Stimulated activated CD8-positive, alpha-beta memory T cell treated with anti-CD3 and anti-CD28 coated beads, Interleukin-7, amount 100 ng/mL, for 1 hour (primary cell): ENCODE measurements at places on chromosomes 3 and 15.

GRCh38 chr3:18077128-18077840 is 334.9 kb upstream of the TBC1D5 start:
- DNase-seq, result no peak

- no peak for DNase-seq
These were observed 8.2 kb downstream of the TMOD2 start for GRCh38 chr15:51759557-51760070.

DNA sequence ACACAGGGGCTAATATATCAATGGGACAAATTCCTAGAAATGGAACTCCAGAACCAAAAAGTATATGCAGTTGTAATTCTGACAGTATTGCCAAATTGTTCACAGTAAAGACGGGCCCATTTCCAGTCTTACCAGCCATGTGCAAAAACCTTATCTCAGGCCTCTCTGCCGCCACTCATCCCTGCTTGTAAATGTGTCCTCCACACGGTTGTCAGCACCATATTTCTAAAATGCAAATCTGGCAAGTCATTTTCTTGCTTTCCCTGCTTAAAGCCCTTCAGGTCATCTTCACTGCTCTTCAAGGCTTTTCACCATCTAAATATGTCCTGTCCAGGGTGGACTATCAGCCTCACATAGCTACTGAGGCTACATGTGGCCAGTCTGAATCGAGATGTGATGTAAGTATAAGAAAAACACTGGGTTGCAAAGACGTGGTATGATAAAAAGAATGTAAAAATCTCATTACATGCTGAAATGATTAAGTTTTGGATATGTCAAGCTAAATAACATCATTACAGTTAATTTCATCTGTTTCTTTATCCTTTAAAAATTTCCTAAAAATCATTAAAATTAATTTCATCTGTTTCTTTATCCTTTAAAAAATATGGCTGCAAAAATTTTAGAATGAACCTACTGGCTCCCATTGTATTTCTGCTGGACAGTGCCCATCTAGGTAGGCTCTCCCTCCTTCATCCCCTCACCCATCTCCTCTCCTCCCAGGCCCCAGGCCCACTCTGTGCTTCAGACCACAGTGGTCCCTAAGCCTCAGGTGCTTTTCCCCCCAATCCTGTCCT is 980 bp downstream of the PARP9 start:
- DNase-seq, result no peak

GRCh38 chr15:78072080-78072892 is 5.2 kb downstream of the TBC1D2B start:
- DNase-seq, result no peak

DNA sequence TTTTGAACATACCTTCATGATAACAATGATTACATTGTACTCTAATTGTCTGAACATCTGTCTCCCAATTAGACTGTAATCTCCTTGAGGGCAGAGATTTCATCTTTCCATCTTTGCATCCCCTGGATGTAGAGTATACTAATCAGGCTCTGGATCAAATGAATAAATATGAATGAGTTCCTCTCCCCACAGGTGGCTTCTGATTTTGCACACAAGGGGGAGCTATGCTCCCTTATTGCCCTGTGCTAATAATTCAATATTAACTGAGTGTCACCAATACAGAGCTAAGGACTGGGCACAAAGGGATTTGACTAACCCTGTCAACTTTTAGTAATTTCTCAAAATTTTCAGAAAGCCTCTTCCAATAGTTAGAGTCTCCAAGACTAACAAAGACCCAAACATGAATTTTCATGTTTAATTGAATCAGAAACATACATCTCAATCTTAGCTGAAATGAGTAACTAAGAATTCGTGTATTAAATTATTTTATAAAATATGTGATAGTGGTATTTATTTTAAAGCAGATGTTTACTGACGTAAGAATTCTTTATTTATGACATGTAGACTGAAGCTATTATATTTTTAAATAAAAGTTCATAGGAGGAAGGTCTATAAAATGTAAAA is 3.0 kb downstream of the DUOXA1 start:
- DNase-seq, result no peak

GRCh38 chr3:184261854-184262763 is 756 bp upstream of the CAMK2N2 start:
- no peak for DNase-seq

- DNase-seq, result no peak
These were observed 32.8 kb downstream of the LRRK1 start for GRCh38 chr15:100951965-100952364.

DNA sequence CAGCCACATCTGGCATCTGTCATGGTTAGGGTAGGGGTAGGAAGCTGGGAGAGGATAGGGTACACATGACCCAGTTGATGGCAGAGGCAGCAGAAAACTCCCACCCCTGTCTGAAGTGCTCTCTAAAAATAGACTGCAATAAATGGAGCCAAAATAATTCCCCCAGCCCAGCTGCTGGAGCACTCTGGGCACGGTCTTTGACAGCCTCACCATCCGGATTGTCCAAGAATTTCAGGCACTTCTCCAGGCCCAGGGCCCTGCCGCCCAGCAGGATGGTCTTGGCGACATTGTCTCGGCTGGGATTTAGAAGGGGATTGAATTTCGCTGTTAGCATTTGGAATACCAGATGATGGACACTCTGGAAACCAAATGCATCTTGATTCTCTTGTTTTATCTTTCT is 103.7 kb downstream of the IQSEC1 start:
- DNase-seq, result no peak

DNA sequence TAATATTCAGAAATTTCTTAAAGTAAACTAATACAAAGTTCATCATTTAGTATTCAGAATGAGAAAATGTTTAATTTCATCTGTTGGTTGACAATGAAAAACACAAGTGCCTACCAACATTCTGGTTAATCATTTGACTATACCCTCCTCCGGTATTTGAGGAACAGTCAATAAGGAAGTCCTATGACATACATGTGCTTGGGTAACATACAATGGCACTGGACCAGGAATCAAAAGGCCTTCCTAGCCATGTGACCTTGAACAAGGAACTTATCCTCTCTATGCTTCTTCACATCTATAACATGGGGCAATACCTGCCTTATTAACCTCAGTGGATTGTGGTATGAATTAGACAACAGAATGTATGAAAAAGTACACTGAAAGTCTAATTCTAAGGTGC is 65.8 kb downstream of the ZNF280D start:
- DNase-seq, result no peak

DNA sequence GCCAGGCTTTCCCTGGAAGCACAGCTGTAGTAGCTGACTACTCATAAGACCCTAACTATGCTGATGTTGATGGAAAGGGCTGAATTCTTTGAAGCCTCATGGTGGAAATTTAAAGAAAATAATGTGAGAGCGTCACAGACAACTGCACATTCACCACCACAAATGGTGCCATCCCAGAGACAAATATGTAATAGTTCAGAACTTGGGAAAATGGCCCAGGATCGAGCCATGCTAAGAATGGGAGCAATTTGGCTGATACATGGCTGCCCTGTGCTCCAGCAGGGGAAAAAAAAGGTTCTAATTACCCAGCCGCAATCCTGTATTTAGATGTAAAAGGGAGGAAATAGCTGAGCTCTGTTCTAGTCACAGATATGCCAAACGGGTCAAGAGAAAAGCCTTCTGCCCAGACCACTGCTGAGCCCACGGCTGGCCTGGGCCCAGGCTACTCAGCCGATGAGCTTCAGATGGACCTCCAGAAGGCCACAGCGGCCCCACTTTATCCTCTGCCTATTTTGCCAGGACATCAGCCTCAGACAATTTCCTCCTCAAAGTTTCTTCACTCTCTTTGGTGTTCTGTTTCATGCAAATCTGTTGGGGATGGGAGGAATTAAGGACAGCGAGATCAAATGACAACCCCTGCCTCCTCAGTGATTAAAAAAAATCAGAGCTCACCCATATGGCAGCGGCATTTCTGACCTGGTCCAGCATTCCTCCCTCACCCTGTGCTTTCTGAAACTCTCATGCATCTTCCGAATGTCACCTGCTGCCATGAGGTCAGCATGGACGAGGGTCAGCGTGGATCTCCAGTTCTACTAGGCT is 54.5 kb upstream of the MEX3B start:
- DNase-seq, result no peak
